Brain microvascular endothelial cell (primary cell): ENCODE measurements at places on chromosomes 12 and 14.
A peak's percentile ranks its signal among the peaks of the same experiment; 100 is the strongest.

- peak; percentile 20 for DNase-seq
These were observed at the start of gene SSPN for GRCh38 chr12:26195250-26195640. Gene SSPN (plus strand): TSS chr12:26195573. CDS start chr12:26195673, 100 bp downstream.

DNA sequence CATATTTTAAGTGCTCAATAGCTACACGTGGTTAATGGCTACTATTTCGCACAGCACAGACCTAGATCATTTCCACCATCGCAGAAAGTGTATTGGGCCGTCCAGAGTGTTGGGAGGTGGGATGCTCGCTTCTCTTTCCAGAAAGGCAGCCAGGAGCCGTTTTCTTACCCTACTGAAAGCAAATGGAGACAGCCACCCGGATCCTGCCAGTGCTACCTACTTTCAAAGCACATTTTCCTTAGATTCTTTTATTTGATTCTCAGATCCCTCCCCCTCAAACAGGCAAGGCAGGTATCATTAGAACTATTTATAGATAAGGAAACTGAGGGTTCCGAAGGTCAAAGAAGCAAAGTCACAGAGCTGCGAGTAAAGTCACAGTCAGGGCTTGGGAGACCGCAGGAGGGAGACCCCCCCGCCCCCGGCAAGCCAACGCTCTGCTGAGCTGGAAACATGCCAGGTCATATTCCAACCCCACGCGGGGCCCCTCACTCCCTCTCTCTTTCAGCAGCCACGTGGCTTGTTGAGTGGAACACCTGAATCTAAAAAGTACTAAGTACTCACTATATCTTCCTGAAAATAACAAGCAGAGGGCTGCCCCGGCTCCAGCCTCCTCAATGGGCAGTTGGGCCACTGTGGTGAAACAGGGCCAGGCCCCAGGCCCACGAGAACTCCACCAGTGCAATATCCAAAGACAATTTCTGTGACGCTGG lies 36.2 kb downstream of the PRIMA1 start:
- DNase-seq, result no peak

DNA sequence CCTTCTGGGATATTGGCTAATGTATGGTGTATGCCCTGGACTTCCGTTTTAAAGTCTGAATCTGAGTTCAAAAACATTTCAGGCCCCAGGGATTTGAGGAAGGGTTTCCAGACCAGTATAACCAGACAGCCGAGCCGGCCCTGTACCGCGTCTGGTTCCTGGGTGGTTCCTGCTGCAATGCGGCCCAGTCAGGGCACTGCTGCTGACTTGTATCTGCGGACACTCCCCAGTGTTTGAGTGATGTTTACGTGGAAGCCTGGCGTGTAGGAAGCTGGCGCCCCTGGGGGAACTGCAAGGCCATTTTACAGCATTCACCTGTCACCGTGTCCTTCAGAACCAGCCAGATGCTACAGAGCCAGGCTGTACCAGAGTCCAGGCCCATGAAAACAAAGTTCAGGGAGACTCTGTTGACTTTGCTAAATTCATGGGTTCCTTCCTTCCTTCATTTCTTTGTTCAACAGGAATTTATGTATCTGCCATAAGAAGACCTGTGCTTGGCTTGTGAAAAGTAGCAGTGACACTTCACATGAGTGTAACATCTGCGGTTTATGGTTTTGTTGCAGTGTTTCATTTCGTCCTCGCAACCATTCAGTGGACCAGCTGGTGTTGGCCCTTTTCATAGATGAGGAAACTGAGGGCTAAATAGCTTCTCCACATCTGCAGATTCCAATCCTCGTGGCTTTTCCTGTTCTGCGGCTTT lies 16.8 kb downstream of the EML1 start:
- no peak for DNase-seq

DNA sequence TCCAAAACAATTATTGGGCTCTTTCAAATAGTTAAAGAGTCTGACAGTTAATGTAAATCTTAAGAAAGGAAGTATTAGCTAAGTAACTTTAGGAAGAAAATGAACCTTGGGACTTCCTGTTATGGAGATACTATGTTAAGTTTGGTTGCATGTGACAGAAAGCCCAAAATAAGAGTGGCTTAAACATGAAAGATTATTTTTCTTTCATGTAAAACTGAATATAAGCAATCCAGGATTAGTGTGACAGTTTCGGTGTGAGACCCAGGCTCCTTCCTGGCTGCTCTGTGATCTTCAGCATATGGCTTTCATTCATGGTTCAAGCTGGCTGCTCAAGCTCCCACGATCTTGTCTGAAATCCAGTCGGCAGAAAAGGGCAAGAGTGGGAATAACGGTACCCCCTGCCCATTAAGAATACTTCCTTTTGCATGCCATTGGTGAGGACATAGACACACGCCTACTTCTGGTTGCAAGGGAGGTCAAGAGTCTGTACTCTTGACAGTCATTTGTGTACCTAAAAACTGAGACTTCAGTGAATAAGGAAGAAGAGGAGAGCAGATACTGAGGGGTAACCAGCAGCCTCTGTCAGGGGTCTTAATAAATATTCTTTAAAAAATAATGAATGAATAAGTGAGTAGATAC lies 2.2 kb upstream of the RPAP3 start:
- no peak for DNase-seq

DNA sequence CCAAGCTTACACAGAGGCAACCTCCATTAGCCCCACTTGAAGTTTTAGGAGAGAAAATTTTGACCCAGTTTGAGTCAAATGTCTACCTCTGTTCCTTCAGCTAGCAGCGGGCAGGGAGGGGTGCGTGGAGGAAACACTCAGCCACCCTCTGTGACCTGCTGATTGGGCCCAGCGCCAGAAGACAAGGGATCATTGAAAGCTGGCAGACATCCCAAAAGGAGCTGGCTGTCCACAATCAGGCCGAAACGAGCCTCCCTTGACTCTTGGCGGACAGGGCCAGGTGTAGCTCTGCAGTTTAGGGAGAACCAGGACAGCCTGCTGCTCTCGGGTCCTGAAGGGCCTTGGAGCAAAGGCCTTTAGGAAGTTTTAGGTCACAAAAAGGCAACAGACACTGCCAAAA lies 41.3 kb downstream of the CD9 start:
- DNase-seq, result no peak

GRCh38 chr14:63632932-63633514 lies 8.6 kb downstream of the WDR89 start:
- no peak for DNase-seq
